Cortex of kidney (tissue), 1 donor: ENCODE measurements at places on chromosomes 7 and 10.

- DNase-seq, result no peak
These were observed 232.0 kb downstream of the PAXIP1 start for GRCh38 chr7:154770962-154771361.

GRCh38 chr7:2357165-2357564 is 2.5 kb downstream of the EIF3B start:
- DNase-seq, result no peak

DNA sequence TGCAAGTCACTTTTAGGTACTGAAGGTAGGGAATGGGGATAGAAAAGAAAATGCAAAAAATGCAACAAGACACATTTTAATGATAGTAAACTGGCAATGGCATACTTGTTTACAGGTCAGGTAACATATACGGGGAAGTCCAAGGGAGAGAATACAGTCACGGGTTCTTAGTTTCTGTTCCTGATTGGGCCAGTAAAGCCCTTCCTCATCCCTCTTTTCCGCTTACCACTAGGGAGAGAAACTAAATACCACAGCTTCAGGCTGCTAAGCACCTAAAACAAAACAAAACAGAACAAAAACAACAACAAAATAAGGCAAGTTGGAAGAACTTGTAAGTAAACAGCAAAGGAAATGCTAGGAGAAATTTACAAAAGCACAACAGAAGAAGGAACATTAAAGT is 65.2 kb upstream of the OGDHL start:
- DNase-seq, result no peak

DNA sequence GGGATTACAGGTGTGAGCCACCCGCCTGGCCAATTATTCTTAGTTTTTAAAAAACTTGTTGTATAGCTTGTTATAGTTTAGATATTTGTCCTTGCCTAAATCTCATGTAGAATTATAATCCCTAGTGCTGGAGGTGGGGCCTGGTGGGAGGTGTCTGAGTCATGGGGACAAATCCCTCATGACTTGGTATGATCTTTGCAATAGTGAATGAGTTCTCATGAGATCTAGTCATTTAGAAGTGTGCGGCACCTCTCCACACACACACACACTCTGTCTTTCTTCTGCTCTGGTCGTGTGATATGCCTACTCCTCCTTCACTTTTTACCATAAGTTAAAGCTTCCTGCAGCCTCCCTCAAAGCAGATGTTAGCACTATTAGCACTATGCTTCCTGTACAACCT is 37.2 kb downstream of the FAM149B1 start:
- DNase-seq, result no peak
